ENCODE measurements at places on chromosomes 6 and 20. TPM values are rescaled to one million over a fixed set of nuclear protein-coding genes. Genes with fewer than 3 reads are reported as not detected.

- peaks cover 64% of the 10 kb centered on the region for H3K4me1 ChIP-seq
- peak overlapping the region; percentile 79 for H3K27ac ChIP-seq
- H3K36me3 ChIP-seq, result peaks cover 7% of the 10 kb centered on the region
- H3K4me3 ChIP-seq, result peak overlapping the region; percentile 81
Observed at GRCh38 chr6:35668096-35668495, 20.6 kb downstream of the FKBP5 start.

GRCh38 chr6:111565326-111566221 lies 40.1 kb downstream of the TRAF3IP2 start:
- H3K27me3 ChIP-seq, result no peaks in the 10 kb centered on the region
- DNase-seq, result peak; percentile 50
- H3K27ac ChIP-seq, result peak overlapping the region; percentile 95
- H3K4me1 ChIP-seq, result peaks cover 72% of the 10 kb centered on the region
- H3K36me3 ChIP-seq, result peaks cover 44% of the 10 kb centered on the region
- peak overlapping the region; percentile 46 for H3K4me3 ChIP-seq

DNA sequence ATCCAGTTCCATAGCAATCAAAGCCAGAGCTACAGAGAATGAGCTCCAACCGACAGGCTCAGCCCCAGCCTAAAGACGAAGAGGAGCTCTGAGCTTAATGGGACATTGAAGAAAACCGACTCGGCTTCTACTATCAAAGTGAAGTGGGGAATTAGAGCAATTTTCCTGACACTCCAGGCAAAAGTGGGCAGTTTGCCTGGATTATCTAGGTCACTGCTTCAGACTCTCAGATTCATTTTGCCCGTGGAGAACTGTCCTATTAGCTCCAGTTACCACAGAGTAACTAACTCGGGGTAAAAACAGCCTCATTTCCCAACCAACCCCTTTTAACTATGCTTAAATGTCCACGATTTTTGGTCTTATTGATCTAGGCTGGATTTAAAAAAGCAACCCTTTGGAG lies 592.1 kb upstream of the NRSN1 start:
- H3K27me3 ChIP-seq, result no peaks in the 10 kb centered on the region
- H3K36me3 ChIP-seq, result no peaks in the 10 kb centered on the region
- H3K4me1 ChIP-seq, result peaks cover 8% of the 10 kb centered on the region
- no peak overlapping the region for H3K27ac ChIP-seq
- no peak for DNase-seq

Gene PEDS1
- total RNA-seq, result 17.9 TPM

Gene COL11A2
- 3.2 TPM for total RNA-seq

DNA sequence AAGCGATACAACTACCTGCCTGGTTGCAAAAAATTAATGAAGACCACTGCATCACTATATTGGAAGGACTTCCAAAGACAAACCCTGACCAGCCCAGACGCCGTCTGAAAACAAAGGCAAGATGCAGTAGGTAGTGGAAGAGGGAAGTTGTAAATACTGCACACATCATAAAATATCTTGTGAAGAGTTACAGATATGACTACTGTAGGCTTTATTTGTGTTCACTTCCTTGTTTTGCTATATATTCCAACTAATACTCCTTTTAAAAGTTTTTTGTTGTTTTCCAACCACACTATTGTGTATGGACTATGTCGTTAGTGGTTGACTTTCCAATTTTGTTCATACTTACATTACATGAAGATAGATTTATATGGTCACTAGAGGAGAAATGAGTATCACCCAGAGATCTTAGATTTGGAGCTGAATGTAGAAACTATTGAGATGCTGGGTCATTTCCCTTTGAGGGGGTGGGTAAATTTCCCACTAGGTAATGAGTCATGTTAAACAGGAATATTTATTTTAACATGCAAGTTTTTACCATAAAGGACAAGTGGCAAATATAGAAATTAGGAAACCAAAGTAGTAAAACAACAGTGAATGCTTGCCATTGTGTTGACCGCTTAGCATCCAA lies 16.6 kb upstream of the TXLNB start:
- H3K27me3 ChIP-seq, result no peaks in the 10 kb centered on the region
- H3K4me1 ChIP-seq, result peaks cover 19% of the 10 kb centered on the region
- peak overlapping the region; percentile 82 for H3K27ac ChIP-seq
- H3K36me3 ChIP-seq, result no peaks in the 10 kb centered on the region
- H3K4me3 ChIP-seq, result peak overlapping the region; percentile 70

Gene PLCG1
- 177 TPM for total RNA-seq

Gene CLDN20
- total RNA-seq, result not detected
